ENCODE measurements at places on chromosomes 3 and 15. TPM values are rescaled to one million over a fixed set of nuclear protein-coding genes. Genes with fewer than 3 reads are reported as not detected.

DNA sequence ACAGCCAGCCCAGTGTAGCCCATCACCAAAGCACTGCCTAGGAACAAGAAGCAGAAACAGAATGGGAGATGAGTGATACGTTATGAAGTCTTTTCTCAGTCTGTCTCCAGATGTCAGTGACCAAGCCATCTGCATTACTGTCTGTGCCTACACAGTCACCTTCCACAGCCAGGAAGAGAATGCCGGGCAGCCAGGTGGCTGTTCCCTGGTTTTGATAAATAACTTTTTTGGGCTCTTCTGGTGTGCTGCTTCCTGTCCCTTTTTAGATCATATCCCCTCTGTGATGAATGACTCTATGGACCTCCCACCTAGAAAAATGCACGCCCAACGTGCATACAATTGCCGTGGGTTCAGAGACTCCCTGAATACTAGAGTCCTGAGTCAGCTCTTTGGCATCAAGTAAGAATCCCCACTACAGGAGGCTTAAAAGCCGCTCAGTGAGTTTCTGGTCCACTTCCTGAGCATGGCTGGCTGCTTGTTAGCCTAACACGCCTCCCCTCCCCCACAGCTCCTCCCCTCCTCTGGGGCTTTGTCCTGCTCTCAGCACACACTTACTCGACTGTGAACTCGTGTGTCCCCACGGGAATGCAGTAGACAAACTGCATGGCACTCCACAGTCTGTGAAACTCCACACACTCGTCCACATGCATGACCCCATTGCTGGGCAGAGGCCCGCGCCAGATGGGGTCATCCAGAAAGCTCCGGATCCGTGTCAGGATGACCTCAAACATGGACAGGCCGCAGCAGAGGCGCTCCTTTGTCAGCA is 34.7 kb downstream of the NIPA2 start:
- DNase-seq: no peak

- peak; percentile 20 for DNase-seq
These were observed 42.1 kb downstream of the TERC start for GRCh38 chr3:169722724-169723123.

GRCh38 chr3:140180603-140181002 is 245.6 kb downstream of the CLSTN2 start:
- no peak for DNase-seq

DNA sequence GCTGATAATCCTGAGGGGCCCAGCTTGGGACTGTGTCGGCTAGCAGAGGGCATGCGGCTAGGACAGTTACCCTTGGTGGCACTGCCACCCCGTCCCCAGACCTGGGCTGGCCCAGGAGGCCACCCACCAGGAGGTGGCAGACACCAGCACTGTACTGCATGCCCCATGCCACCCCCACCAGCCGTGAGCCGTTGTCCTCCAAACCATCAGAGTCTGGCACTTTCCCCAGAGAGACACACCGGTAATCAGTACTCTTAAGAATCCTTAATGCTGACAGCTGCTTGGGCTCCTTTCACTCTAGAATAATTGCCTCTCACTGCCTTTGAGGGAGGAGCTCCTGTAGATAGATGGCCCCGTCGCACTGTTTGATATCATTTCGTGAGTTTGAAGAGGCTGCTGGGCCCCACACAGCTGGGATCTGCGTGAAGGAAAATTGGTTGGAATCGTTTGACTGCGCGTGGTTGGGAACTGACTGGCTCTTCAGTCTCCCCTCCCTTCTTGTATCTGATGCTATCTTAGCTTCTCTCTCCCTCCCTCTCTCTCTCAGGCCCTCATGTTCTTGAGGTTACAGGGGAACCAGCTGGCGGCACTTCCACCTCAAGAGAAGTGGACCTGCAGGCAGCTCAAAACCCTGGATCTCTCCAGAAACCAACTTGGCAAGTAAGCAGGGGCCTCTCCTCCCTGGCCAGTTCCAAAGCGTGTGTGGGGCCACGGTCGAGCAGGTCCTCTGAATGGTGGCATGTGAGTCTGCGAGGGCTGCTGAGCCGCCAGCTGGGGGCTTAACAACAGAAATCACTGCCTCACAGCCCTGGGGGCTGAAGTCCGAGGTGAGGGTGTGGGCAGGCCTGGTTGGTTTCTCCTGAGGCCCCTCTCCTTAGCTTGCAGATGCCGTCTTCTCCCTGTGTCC is 94.9 kb downstream of the LRRK1 start:
- no peak for DNase-seq

DNA sequence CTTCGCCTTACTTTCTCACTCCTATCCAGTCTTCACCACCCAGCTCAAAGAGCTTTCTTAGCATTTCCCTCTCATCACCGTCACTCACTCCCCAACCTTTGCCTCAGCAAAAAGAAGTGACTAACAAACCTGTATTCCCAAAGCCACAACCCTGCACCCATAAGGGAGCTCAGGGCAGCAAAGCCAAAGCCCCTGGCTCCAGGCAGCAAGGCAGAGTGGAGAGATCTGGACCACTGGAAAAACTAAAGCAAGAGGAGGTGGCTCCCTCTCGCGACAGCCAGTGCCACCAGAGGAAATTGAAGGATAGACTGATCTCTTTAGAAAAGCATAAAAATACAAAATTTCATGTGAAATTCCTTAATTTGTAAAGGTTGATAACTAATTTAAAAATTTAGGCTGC is 25.1 kb upstream of the CDCP1 start:
- DNase-seq: no peak

GRCh38 chr3:115704661-115705338 is 81.5 kb downstream of the GAP43 start:
- DNase-seq: no peak

- peak; percentile 31 for DNase-seq
These were observed 114.6 kb downstream of the LRIG1 start for GRCh38 chr3:66386011-66386924.

DNA sequence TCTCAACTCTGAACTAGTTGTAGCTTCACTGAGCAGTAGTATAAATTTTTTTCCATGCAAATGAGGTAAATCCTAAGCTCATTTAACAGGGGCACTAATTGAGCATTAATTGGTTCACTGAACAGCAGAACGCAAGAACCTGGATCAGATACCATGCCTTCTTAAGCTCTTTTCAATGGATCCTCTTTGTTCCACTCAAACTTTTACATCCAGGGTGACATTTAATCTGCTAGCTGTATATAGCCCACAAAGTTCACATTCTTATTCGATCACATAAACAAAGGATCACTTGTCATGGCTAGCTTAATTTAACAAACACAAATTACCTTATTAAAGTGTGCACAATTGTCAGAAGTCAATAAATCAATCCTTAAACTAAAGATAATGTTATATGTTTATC is 281.6 kb downstream of the CNTN6 start:
- DNase-seq: no peak

DNA sequence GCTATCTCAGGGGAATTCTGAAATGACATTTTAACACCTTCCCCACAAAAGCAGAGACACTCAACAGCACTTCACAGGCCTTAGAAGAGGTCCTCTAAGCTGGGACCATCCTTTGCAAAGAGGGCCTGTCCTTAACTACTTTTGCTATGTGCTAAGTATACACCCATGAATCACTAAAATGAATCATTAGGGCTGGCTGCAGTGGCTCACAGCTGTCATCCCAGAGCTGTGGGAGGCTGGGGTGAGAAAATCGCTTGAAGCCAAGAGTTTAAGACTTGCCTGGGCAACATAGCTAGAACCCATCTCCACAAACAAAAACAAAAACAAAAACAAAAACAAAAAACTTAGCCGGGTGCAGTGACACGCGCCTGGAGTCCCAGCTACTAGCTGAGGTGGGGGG is 53.9 kb upstream of the MELTF start:
- DNase-seq: peak; percentile 10

GRCh38 chr15:48479751-48480150 is 148.5 kb downstream of the DUT start:
- DNase-seq: no peak

- DNase-seq: no peak
These were observed 19.3 kb downstream of the MINAR1 start for GRCh38 chr15:79451361-79451999.

- DNase-seq: no peak
These were observed 310.4 kb downstream of the ERC2 start for GRCh38 chr3:56157693-56158362.

DNA sequence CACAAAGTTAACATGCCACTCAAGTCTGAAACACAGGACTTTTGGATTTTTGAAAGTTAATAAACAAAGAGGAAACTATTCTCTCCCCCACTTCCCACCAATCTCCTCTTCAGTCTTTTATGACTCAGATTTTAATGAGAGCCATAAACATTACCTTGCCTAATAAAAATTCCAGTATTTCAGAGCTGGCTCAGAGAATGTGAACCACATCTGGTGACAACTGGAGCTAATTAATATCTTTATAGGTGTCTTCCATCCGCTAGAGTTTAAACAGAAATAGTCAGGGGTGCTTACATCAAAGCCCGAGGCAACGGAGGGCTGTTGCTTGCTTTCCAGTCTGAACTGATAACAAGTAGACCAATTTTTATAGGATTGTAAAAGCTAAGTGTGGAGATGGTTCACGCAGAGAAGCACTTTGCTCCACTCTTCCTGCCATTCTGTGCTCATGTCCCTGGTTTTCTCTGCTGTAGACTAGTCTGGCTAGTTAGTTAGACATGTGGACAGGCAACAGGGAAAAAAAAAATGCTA is 363.6 kb downstream of the NR2F2 start:
- peak; percentile 50 for DNase-seq

- DNase-seq: no peak
These were observed 362.5 kb downstream of the VPS13C start for GRCh38 chr15:61697796-61698195.

GRCh38 chr3:49723296-49723627 is 489 bp downstream of the GMPPB start:
- no peak for DNase-seq

GRCh38 chr3:97895216-97895615 is 73.4 kb downstream of the CRYBG3 start:
- DNase-seq: no peak

DNA sequence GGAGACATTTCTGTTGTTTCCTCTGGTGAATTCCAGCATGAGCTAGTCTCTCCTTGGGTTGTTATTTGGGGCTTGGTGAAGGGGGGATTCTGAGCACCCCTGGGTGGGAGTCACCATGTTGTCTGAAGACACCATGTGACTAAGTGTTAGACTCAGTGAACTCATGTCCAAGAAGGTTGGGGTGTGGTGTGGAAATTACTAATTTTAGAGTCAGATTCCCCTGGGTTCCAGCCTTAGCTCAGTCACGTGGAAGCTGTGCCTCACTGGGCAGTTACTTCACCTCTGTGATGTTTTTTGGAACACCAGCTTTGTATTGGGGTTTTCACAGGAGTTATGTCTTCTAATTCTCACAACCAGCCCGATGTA is 171.5 kb downstream of the RPLP1 start:
- no peak for DNase-seq

- DNase-seq: no peak
These were observed 111.9 kb upstream of the TSC22D2 start for GRCh38 chr3:150296123-150296735.

- DNase-seq: no peak
These were observed 24.4 kb upstream of the ABHD10 start for GRCh38 chr3:111954228-111954990.

DNA sequence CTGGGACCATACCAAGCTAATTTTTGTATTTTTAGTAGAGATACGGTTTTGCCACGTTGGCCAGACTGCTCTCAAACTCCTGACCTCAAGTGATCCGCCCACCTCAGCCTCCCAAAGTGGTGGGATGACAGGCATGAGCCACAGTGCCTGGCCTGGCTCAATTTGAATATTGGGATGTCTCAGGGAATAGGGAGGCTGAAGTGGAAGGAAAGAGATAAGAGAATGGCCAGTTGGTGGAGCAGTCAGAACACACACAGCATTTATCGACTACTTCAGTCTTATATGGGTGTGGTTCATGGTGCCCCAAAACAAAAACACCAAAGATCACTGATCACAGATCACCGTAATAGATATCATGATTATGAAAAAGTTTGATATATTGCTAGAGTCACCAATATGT is 144.4 kb downstream of the GMNC start:
- DNase-seq: no peak

- DNase-seq: no peak
These were observed 13.0 kb upstream of the MYO5C start for GRCh38 chr15:52308446-52309153.

- DNase-seq: no peak
These were observed 1.6 kb downstream of the MPI start for GRCh38 chr15:74891469-74891868.

GRCh38 chr3:160343132-160343531 is 55.9 kb downstream of the IFT80 start:
- DNase-seq: no peak

DNA sequence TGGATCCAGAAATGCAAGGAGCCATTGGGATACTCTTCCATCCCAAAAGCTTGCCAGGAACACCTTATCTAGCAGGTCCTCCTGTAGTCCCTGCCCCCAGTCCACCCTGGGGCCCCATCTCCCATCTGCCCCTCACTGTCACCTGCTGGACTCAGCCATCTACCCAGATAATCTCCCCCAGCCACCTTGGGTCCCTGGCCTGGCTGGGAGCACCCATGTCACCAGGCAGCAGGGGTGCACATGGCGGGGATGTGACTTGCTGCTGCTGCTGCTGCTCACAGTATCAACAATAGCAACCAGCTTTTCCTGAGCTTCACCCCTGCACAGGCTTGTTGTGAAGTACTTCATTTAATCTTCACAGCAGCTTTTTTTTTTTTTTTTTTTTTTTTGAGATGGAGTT is 12.6 kb downstream of the PTH1R start:
- no peak for DNase-seq

DNA sequence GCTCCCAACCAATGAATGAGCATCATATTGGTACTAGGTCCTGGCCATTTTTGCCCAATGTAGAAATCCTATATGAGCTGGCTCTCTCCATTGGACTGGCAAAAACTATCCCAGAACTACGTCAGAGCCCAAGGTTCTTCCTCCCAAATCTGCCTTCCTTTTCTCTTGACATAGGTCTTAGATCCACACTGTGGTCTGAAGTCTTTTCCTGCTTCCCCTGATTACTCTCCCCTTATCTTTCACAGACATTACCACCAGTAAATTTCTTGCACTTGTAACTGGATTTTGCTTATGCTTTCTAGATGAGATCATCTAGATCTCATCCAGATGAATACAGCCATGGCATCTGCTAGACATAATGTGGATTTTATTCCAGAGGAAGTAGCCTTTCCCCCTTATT is 141.2 kb upstream of the GADL1 start:
- no peak for DNase-seq

NR2F2 gene
- total RNA-seq: 17.7 TPM

PCSK6 gene
- total RNA-seq: 7.3 TPM

GP9 gene
- not detected for total RNA-seq

TMCO5A gene
- not detected for total RNA-seq

BRPF1 gene
- total RNA-seq: 15.2 TPM

NLGN1 gene
- 1.4 TPM for total RNA-seq

NEK10 gene
- total RNA-seq: 0.06 TPM

BFSP2 gene
- total RNA-seq: not detected
